Hematopoietic multipotent progenitor cell treated with erythropoietin and hydrocortisone succinate and interleukin-3 and kit ligand, for 15 days (in vitro differentiated cells): ENCODE measurements at places on chromosomes 13 and 19.

GRCh38 chr19:48990400-48990799 lies 2.7 kb downstream of the GYS1 start:
- DNase-seq, result no peak

- no peak for DNase-seq
These were observed 30.9 kb upstream of the CYP2B6 start for GRCh38 chr19:40960062-40960685.

DNA sequence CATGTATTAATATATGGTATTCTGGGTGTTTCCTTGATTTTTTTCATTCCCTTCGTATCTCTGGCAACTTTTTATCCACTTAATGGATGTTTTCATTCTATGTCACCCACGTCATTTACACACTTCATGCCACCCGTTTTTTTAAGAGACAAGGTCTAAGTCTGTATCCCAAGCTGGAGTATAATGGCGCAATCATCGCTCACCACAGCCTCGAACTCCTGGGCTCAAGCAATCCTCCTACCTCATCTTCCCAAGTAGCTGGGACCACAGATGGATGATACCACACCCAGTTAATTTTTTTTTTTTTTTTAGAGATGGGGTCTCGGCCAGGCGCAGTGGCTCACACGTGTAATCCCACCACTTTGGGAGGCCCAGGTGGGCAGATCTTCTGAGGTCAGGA lies 3.4 kb upstream of the VASP start:
- DNase-seq, result no peak

DNA sequence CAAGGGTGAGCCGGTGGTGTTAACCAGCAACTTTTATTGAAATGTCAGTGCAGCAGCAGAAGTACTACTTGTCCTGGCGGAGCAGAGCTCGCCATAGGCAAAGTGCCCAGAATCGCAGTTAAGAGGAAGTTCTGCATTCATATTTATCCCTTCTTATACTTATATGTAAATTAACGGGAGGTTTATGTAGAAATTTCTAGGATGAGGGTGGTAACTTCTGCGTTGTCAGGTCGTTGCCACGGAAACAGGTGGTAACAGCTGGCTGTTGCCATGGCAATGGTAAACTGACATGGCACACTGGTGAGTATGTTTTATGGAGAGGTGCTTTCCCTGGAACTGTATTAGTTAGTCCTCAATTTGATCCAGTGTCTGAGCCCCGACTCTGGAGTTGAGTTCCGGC lies 2494.9 kb upstream of the PCDH20 start:
- no peak for DNase-seq

DNA sequence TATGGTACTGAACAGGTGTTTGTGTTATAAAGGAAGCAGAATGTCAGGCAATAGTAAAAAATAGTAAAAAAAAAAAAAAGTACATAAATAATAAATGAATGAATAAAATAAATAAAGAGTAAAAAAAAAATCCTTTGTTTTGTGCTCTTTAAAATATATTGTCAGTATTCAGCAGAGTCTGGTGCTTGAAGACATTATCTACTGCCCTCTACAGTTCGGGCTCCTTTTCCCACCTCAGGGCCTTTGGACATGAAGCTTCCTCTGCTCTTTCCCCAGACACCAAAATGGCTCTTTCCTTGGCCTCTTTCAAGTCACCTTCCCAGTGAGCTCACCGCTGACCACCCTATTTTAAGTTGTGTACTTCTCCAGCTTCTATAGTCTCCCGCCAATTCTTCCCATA lies 137.5 kb downstream of the TNFRSF19 start:
- DNase-seq, result no peak

GRCh38 chr13:113157206-113157928 lies 1.1 kb upstream of the PROZ start:
- no peak for DNase-seq

DNA sequence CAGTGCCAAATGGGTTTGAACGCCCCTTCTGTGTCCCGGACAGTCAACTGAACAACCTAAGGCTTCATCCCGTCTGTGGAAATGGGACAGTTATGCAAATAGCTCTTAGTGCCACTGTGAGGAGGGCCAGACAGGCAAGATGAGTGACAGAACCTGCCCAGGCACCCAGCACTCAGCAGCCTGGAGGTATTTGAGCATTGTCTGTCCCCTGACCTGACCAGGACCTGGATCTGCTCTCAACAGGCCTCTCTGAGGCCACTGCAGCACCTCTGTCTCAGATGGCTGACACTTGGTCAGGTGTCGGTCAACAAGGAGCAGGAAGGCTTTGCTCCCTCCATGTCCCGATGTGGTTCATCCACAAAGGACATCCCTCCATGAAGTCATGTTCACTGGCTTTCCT lies 67.9 kb downstream of the CCDC70 start:
- no peak for DNase-seq
